Activated CD4-positive, alpha-beta memory T cell treated with anti-CD3 and anti-CD28 coated beads, Interleukin-2, amount 10 ng/mL, durations not matched to agents 7 days and 5 days (primary cell): ENCODE measurements at places on chromosomes 1 and 21. TPM values are rescaled to one million over a fixed set of nuclear protein-coding genes. Genes with fewer than 3 reads are reported as not detected.

DNA sequence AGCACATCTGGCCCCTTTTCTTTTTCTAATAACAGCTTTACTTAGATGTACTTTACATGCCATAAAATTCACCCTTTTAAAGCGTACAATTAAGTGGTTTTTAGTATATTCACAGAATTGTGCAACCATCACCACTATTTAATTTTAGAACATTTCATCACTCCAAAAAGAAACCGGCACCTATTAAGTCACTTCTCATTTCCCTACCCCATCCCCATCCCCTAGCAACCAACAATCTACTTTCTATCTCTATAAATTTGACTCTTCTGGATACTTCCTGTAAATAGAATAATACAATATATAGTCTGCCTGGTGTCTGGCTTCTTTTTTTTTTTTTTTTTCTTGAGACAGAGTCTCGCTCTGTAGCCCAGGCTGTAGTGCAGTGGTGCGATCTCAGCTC lies 59.5 kb upstream of the ENAH start:
- no peaks in the 10 kb centered on the region for H3K27me3 ChIP-seq
- H3K4me3 ChIP-seq = no peak overlapping the region
- no peak overlapping the region for H3K27ac ChIP-seq
- no peaks in the 10 kb centered on the region for H3K4me1 ChIP-seq
- no peaks in the 10 kb centered on the region for H3K36me3 ChIP-seq

DNA sequence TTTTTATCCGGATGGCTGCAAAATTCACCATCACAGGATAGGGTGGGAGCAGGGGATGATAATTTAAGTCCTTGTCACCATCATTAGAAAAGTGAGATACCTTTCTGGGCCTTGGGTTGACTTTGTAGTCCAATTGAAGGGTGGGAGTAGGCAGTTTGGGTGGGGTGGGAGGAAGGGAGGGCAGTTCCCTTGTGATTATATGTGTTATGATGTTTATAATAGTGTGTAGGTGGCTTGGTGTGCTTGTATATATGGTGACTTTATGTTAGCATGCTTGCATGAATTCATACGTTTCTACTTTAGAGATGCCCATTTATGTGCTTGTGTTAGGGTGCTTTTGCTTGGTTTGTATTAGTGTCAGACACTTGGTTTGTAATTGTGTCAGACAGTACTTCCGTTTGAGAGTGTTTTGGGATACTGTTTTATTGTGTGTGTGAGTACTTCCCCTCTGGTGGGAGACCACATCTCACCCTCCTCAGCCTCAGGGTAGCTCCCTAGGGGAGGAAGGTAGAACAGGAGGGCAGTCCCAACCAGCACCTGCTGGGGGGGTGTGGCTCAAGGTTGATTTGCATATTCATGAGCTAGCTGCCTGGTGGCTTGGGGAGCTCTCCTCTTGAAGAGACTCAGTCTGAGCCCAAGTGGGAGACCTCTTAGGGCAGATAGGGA lies 6.3 kb upstream of the POU3F1 start:
- no peak overlapping the region for H3K27ac ChIP-seq
- DNase-seq = no peak
- peaks cover 4% of the 10 kb centered on the region for H3K4me1 ChIP-seq
- no peaks in the 10 kb centered on the region for H3K36me3 ChIP-seq
- H3K4me3 ChIP-seq = no peak overlapping the region

GRCh38 chr1:50453266-50453665 lies 30.0 kb upstream of the DMRTA2 start:
- peaks cover 3% of the 10 kb centered on the region for H3K4me1 ChIP-seq
- no peaks in the 10 kb centered on the region for H3K27me3 ChIP-seq
- H3K4me3 ChIP-seq = no peak overlapping the region
- H3K27ac ChIP-seq = no peak overlapping the region
- H3K36me3 ChIP-seq = no peaks in the 10 kb centered on the region

The RPF1 gene
- total RNA-seq = 39.7 TPM
